ENCODE measurements at places on chromosomes 3 and 15.

GRCh38 chr15:36090286-36090946, 489.0 kb upstream of the CDIN1 start:
- no peak for DNase-seq

DNA sequence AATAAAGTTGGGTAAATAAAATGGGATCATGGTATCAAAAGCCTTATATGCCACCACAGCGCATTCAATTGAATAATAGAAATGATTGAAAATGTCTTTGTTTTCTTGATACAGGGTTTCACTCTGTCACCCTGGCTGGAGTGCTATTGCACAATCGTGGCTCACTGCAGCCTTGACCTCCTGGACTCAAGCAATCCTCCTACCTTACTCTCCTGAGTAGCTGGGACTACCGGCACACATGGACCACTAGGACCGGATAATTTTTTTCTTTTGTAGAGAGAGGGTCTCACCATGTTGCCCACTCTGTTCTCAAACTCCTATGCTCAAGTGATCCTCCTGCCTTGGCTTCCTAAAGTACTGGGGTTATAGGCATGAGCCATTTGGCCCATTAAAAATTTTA, 33.8 kb upstream of the BBX start:
- DNase-seq, result no peak

DNA sequence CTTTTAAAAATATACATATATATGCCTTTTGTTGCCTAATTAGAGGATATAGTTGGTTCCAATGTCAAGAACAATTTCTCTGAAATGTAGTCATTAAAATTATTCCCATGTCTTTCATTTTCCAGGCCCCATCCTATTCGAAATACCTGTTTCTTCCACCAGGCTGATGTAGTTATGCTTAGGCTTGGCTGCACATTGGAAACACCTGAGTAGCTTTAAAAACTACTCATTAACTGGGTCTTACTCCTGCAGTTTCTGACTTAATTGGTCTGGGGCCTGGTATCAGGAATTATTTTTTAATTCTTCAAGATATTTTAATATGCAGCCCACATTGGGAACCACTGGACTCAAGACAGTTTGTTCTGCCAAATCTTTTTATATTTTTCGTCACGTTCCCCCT, 53.7 kb downstream of the TGFBR2 start:
- DNase-seq, result no peak

DNA sequence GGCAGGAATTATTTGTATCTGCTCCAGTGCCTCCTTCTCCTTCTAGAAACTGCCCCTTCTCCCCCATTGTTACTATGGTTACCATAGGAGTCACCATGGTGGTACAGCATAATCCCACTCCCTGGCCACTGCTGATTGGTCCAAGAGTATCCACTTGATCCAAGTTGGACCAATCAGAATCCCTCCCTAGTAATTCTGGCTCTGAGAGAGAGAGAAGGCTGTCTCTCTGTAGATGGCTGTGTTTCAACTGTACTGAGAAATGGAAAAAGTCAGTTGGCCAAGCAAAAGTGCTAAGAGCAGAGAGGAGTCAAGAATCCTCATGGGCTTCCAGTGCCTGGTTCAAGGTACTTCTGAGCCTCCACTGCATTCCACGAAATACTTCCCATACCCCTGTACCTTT, 120.6 kb upstream of the SPATA12 start:
- no peak for DNase-seq

- peak; percentile 35 for DNase-seq
Observed at GRCh38 chr3:132726341-132726823, 4.2 kb upstream of the NPHP3 start.

Measured in ACHN (cell line).